Esophagus muscularis mucosa (tissue), 4 donors: ENCODE measurements at places on chromosomes 13 and 19. TPM values are rescaled to one million over a fixed set of nuclear protein-coding genes. Genes with fewer than 3 reads are reported as not detected.

DNA sequence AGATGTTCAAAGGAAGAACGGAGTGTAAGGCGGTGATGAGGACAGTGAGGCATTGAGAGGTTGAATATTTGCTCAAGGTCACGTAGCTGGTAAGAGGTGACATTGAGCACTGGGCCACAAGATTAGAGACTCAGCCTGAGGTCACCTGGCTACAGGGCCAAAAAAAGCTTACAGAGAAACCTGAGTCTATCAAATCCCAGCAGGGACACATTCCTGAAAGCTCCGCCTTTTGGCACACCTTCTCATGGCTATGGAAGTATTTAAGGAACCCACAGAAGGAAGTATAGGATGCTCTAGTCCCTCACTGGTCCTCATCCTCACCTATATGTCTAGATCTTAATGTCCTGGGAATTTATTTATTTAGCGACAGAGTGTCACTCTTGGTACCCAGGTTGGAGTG is 17.4 kb downstream of the ZNF586 start:
- DNase-seq = no peak

- DNase-seq = no peak
Observed at GRCh38 chr13:28355822-28356371, 139.0 kb downstream of the FLT1 start.

Gene MPV17L2
- 17.6 TPM for total RNA-seq

DNA sequence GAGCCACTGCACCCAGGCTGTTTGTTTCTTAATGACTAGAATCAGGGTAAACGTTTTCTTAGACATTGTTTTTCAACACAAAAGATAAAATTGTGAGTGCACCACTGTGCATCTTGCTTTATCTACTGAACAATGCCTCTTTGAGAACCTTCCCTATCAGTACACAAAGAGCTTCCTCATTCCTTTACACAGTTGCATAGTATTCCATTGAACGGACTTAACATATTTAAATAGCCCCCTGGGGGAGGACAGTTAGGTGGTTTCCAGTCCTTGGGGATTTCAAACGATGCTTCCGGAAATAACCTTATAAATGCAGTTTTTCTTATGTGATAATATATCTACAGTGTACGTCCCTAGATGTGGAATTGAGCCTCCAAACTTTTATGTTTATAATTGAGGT is 8.6 kb downstream of the POLD1 start:
- DNase-seq = no peak

Gene TNFSF9
- total RNA-seq = 0.45 TPM

DNA sequence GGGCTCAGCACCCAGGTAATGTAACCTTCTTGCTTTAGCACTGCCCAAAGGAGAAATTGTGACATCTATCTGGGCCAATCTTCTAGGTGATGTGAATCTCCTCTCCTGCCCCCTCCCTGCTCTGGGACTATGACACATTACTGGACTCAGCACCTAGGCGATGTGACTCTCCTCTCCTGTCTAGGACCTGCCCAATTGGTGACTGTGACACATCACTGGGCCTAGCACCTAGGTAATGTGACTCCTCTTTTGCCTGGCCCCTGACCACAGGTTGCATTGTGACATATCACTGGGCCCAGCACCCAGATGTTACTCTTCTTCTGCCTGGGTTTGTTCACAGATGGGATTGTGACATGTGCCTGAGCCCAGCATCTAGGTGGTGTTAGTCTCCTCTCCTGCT is 45.0 kb downstream of the ZNF85 start:
- DNase-seq = no peak

DNA sequence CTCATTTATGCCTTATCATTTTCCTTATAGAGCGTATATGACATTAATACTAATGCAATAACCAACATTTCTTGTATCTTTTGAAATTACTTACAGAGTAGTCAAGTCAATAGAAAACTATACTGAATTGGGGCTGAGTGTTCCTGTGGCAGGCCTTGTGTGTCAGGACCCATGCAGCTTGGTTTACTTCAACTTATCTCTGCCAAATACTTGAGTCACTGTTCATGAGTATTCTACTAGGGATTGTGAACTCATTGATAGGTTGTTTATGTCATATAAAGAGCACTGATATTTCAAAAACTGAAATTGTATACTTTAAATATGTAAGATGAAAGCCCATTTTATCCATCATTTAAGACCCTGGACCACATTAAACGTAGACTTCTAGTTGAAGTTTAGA is 688.6 kb upstream of the SLITRK1 start:
- no peak for DNase-seq

Gene UBXN6
- total RNA-seq = 128 TPM

Gene SIGLEC9
- 4.5 TPM for total RNA-seq

- no peak for DNase-seq
Observed at GRCh38 chr13:73034901-73035300, 23.9 kb upstream of the KLF5 start.

DNA sequence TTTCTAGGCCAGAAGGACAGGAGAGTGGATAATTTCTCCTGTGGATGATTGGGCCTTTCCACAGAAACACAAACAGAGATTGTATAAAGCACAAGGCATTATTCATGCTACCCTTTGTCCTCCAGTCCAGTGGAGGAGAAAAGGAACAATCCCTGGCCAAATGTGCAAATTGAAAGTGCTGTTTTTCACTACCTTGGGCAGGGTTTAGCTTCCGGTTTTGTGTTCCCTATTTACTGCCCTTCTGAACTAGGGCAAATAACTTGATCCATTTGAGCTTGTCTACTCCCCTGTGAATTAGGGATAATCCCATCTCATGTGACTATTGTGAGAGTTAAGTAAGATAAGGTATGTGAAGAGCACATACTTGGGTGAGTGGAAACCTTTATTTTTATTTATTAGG is 13.3 kb downstream of the PDX1 start:
- DNase-seq = no peak

- DNase-seq = no peak
Observed at GRCh38 chr13:24505756-24506155, 6.8 kb downstream of the PARP4 start.

DNA sequence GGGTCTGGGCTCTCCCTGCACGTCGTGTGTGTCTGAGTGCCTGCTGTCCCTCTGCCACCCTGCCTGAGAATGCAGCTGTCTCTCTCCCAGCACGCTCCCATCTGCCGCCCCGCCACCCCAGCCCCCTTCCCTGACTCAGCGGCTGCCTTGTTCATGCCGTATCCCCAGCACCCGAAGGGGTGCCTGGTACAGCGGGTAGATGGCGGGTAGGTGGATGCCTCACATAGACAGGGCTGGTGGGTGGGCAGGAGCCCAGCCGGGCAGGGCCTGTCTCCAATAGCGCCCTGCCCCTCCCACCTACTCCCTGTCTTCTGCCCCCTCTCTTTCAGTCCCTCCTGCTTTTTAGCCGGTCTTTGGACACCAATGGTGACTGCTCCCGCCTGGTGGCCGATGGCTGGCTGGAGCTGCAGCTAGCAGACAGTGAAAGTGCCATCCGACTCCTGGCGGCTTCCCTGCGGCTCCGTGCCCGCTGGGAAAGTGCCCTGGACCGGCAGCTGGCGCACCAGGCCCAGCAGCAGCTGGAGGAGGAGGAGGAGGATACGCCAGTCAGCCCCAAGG is 30.3 kb downstream of the DHX34 start:
- DNase-seq = no peak

- no peak for DNase-seq
Observed at GRCh38 chr13:38381890-38382289, 32.2 kb downstream of the UFM1 start.

Gene TMEM221
- total RNA-seq = not detected

DNA sequence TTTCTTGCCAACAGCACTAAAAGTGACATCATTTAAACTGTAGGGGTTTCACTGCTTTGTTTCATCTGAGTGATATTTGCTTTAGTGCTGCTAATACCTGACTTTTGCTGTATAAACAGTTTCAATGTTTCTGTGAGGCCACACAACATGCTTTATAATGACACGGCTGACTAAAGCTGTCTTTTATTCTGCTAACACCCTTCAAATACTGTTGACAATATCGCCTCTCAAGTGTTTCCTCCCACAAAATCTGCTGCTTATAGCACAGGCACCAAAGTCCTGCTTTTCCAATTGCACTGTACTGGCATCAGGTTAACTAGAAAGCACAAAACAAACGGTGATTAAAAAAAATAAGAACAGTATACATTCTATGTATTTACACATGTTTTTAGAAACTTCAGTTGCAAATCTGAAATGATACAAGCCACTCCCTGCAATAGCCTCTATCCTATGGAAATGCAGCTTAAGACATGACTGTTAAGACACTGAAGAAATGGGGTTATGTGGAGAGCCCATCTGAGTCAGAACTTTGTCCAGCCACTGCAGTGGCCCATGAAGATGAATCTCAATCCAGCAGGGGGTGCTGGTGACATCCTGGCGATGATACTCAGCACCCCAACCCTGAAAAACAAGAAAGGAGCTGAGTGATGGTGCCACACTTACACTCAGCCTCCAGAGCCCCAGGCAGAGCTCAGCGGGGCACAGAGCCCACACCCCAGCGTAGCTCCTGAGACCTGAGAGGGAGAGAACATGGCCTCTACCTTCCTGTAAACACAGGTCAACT is 29.4 kb downstream of the RFXAP start:
- DNase-seq = no peak

DNA sequence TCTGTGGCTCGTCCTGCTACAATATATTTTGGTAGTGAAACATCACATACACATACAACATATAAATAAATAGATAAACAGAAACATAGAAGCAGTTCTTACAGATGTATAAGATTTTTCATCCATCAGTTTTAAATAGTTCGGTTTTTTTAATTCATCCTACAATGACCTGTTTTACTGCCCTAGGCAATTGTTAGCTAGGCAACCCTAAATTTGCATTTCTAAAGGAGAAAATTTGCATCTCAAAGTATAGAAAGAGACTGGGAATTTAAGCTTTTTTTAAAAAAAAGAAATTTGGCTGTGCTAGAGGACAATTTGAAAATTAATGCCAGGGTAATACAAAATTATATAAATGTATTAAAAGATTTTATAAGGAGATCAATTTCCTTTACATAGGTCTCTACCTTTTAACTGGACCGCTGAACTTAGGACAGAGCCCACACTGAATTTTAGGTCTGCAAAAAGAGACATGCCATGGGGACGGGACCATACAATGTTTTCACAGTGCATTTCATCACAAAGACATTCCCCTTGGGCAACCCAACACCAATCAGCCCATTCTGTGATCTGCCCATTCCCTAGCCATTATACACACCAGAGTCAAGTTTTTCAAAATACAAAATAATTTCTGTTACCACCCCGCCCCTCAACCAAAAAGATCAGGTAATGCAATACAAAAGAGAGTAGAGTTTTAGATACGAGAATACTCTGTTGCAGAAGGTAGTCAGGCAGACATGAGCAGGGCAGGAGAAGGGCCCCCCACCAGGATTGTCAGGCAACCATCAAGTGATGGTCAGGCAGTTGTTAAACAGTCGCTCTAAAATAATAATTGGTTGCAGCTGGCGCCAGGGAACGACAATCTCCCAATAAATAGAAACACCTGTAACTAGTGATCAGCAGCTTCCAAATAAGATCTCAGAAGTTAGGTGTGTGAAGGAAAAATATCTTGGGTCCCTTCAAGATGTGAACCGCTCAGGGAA is 299.7 kb upstream of the SGCG start:
- no peak for DNase-seq

Gene TMPRSS9
- not detected for total RNA-seq

Gene TMEM205
- total RNA-seq = 207 TPM

GRCh38 chr13:79246578-79246949 is 159.5 kb downstream of the RBM26 start:
- DNase-seq = no peak

Gene ZNF284
- total RNA-seq = 2.5 TPM

DNA sequence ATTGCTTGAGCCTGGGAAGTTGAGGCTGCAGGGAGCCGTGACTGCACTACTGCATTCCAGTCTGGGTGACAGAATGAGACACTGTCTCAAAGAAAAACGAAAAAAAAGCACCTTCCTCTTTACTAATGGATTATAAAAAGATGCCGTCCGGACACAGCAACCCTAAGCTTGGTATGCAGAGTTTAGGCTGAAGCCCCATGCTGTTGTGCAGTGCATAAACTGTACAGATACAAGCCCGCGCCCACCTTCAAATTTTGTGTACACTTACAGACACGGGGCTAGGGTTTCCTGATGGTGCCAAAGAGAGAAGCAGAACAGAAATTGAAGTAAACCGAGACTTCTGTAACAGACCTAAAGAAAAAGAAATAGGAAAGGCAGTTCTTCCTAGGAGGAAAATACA is 9.0 kb downstream of the LPAR6 start:
- no peak for DNase-seq

Gene TSHZ3
- total RNA-seq = 27.2 TPM

DNA sequence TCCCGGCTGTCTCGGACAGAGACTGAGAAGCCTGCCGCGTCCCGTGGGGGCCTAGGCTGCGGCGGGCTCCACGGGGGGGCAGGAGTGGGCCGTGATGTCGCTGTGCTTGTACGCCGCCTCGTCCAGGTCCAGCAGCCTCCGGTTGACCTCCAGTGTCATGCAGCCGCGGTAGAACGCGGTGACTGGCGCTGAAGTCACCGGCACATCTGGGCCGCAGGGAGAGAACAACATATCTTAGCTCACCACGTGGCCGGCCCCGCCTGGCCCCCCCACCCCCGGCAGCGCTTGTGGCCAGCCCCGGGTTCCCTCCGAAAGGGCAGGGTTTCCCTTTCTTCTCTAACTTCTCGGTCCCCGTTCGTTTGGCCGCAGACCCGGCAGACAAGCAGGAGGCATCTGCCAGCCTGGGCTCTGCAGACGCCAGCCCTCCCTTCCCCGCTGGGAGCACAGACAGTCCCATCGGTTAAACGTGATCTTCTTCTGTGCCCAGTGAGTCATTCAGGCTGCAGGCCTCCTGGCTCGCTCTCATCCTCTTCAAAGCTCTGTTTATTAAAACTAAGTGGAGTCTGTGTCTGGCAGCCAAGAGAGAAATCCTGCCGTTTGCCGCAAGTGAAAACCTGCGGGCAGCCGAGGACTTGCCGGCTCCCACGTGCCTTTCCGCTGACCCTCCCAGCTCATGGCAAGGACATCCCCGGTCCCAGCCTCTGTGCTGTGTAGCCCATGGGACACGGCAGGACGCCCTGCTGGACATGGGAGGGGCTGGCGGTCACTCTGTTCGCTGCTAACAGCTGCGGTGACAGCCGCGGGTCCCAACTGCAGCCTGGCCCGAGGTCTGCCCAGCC is 42.8 kb downstream of the GAS6 start:
- DNase-seq = peak; percentile 96

Gene NHLRC3
- total RNA-seq = 9.3 TPM

Gene ZNF865
- 10.0 TPM for total RNA-seq

Gene ZNF382
- 17.1 TPM for total RNA-seq

Gene MAMSTR
- 1.8 TPM for total RNA-seq

Gene CFAP97D2
- total RNA-seq = not detected

- DNase-seq = no peak
Observed at GRCh38 chr19:50531171-50531612, 17.5 kb upstream of the ASPDH start.

Gene KLK3
- total RNA-seq = not detected

- no peak for DNase-seq
Observed at GRCh38 chr19:18438331-18439024, 545 bp upstream of the ISYNA1 start.
